Fibroblast of upper back skin (primary cell): ENCODE measurements at places on chromosomes 4 and X.

DNA sequence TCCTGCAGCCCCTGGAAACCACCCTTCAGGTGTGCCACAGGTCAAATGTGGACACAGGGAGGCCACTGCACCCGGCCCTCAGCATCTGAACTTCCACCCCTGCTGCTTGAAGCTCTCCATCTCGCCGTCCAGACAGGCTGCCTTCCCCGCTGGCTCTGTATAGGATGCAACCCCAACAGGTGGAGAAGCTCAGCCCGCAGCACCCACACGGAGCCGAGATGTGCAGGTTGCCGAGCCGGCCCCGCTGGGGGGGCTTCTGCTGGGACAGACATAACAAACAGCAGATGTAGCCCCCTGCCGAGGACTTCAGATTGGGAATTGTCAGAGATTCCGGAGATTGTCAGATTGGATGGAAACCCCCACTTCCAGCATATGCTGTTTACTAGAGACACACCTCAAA is 20.5 kb downstream of the TMEM187 start:
- DNase-seq = no peak

DNA sequence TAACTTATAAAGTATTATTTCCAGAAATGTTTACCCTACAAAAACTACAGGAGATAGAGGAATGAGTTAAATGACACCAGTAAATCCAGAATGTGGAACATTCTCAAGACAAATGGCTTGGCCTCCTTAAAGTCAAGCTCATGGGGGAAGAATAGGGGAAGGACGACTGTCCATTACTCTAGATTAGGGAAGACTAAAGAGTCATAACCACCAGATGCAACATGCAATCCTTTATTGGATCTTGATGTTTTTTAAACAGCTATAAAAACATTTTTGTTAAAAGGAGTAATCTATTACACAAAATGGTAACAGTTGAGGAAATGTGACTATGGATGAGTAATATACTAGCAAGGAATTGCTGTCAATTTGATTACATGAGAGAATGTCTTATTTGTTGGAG is 11.1 kb downstream of the ACOT9 start:
- no peak for DNase-seq

DNA sequence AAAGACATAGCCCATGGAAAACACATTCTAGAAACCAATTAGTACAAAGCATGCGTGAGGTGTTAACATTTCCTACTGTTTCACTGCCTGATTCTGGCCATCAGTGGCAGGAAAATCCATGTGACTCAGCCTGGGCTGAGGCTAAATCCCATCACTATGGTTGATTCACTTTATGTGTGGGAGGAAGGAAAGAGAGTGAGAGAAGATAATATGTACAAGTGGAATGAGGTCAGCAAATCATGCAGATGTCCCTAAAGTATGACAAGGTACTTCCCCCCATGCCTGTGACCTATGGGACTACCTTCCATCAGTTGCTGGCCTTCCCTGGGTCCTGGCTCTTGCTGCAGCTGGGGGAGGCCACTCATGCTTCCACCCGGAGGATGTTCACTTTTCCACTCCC is 64.2 kb upstream of the MAP3K15 start:
- peak; percentile 42 for DNase-seq

DNA sequence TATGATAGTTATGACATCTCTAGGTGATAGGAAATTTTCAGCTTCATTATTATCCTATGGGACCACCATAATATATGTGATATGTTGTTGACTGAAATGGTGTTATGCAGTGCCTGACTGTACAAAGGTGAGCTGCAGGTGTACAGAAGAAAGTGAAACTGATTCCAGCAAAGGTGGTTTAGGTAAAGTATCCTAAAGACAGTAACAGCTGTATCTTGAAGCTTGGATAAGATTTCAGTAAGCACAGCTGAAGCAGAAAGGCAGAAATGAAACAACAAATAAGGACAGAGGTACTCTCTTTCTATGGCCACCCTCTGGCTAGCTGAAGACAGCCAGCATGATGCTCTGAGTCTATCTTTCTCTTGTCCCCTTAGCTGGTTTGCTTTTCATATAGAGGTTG is 30.0 kb upstream of the PGK1 start:
- DNase-seq = no peak

GRCh38 chrX:118520216-118521206 is 24.9 kb downstream of the DOCK11 start:
- peak; percentile 90 for DNase-seq

DNA sequence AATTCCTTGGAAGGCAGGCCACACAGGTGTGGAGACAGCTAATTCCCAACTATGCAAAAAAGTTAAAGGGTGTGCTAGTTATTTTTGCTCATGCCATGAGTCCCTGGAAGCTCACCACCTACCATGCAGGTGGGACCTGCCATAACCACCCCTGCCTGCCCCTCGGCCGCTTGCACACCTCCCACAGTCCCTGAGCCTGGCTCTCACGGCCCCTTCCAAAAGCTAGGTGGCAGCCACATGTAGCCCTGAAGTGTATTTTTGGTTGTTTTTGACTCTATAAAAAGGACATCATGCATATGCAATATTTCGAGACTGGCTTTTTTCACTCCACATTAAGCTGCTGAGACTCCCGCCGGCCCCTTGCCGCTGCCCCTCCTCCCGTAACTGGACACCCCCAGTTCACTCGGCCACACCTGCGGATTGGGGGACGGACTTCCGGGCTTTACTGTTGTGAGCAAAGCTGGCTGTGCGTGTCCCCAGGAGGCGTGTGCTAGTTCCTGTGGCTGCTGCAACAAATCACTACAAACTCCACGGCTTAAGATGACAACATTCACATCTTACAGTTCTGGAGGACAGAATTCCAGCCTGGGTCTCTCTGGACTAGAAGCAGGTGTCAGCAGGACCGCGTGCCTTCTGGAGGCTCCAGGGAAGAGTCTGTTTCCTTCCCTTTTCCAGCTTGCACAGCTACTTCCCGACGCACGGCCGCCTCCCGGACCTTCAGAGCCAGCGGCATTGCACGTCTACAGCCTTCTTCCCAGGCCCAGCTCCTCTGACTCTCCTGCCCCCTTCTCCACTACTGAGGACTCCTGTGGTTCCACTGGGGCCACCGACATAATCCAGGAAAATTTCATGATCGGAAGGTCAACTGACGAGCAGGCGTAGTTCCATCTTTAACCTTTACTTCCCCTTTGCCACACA is 24.8 kb downstream of the ZFYVE28 start:
- no peak for DNase-seq

GRCh38 chr4:173463816-173464215 is 64.9 kb upstream of the SCRG1 start:
- no peak for DNase-seq

DNA sequence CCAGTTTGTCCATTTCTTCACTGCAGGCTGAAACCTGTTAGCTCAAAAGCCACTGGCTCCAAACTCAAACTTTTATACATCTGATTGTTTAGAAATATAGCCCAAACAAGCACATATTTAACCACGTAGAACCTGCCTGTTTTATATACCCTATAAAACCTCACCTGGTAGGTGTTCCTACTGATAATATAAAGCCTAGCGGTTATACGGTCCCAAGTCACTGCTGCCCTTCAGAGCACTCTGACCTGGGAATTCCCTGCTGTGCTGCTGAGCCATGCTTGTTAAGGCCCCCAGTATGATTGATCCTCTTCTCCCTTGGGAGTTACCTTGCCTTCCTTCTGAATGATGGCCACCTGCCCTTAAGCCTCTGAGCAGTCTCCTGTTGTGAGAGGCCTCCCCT is 432.8 kb upstream of the LCORL start:
- no peak for DNase-seq

DNA sequence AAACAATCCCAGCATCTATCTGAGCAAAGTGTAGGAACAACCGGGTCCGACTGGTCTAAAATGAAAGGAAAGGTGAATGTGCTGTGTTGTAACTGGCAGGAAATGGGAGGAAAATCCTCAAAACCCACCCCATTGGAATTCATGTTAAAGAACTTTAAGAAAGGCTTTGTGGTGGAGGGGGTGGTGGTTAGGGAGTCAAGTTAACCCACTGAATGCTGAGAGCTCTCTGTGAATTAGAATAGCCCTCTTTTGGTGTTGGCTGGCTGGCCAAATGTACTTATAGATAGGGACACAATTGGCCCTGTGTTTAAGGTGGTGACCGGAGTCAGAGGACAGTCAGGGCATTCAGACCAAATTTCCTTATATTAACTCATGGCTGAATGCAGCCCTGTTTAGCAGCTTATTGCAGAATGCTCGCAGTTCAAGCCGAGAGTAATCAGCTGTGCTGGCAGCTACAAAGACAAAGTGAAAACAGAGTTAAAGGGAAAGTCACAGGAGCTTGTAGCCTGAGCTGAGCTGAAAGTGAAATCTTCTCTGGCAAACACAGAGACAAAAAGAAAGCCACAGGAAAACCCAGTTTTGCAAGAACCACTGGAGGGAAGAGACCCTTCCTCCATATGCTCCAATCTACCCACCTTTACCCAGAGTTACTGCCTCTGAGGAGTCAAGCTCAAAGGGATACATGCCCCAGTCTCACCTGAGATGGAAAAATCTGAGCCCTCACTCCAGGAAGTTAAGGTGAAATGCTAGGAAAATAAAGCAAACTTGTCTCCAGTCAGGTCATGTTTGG is 38.5 kb upstream of the UGT2B7 start:
- DNase-seq = no peak

GRCh38 chr4:54543088-54543795 is 114.5 kb upstream of the KIT start:
- DNase-seq = peak; percentile 90
